ENCODE measurements at places on chromosomes 4 and X.

DNA sequence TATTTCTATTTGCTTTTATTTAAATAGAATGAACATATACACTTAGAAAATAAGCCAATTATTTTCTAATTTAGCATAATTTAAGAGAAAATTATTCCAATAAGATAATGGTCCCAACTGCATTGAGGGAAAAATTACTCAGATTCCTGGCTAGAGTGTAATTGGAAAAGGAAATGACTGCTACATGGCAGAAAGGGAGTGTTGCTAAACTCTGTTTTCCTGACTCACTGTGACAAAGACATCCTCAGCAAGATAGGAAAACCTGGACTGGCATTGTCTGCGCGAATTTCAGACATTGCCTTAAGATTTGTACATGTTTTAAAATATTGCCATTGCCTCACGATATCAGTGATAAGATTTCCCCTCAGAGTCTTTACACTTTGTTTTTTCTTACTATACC lies 8.2 kb downstream of the TNIP3 start:
- peak; percentile 82 for DNase-seq

DNA sequence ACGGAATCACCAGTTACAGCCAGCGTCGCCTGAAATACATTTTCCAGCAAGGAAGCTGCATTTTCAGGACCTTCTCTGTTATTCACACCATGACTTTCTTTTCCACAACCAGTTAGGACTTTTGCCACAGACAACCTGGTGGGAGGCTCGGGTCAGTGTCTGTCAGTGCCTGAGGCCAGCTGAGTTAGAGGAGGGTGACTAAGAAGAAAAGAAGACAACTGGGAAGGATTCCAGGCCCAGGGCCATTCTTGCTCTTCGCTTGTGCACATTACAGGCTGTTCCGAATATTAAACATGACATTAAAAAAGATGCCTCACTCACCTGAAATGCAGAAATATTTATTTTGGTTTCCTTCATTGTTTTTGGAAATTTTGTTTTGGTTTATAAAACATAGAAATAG lies 21.4 kb upstream of the CENPU start:
- DNase-seq: peak; percentile 64

DNA sequence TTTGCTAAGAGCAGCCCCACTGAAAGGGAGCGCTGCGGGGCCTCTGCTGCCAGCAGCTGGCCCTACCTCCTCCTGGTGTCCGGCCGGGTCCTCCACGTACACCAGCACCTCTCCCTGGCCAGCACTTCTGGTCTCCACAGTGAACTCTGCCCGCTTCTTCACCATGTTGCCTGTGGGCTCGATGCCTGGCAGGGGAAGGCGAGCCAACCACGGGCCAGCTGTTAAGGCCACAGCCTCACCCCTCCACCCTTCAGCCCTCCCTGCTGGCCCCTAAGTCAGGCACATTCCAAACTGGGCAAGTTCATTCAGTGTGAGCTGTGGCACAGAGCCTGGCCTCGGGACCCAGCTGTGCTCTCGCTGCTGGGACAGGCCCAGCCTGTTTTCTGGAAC lies 7.8 kb downstream of the FLNA start:
- DNase-seq: no peak

- no peak for DNase-seq
Measured at GRCh38 chrX:154298312-154298711, 2.7 kb downstream of the TKTL1 start.

DNA sequence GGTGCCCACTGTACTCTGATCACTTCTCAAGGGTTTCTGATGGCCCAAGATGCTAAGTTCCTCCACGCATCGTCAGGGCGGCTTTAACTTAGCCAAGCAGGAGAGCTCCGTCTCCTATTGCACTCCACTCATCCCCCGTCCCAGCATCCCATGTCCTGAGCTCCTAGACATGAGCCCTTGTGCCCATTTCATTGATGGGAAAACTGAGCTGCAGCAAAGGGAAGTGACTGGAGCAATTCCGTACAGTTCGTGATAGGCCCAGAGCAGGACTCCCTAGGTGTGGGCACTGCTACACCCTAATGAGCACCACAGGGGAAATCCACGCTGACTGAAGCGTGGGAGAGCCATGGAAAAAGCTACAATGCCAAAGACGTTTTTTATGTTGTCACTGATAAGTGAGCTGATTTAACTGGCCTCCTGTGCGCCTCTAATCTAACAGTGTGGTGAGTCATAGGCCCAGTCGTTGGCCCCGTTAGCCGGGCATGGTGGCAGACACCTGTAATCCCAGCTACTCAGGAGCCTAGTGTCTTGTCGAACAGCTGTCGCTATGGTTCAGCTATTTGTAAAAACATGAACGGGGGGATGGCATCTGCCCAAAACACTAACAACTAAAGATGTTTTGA lies 14.9 kb downstream of the NSDHL start:
- no peak for DNase-seq

GRCh38 chrX:39983715-39984114 lies 114.0 kb downstream of the BCOR start:
- peak; percentile 36 for DNase-seq

GRCh38 chr4:3851211-3851610 lies 85.0 kb downstream of the ADRA2C start:
- DNase-seq: no peak

GRCh38 chr4:108890484-108890881 lies 127.6 kb upstream of the ETNPPL start:
- no peak for DNase-seq

DNA sequence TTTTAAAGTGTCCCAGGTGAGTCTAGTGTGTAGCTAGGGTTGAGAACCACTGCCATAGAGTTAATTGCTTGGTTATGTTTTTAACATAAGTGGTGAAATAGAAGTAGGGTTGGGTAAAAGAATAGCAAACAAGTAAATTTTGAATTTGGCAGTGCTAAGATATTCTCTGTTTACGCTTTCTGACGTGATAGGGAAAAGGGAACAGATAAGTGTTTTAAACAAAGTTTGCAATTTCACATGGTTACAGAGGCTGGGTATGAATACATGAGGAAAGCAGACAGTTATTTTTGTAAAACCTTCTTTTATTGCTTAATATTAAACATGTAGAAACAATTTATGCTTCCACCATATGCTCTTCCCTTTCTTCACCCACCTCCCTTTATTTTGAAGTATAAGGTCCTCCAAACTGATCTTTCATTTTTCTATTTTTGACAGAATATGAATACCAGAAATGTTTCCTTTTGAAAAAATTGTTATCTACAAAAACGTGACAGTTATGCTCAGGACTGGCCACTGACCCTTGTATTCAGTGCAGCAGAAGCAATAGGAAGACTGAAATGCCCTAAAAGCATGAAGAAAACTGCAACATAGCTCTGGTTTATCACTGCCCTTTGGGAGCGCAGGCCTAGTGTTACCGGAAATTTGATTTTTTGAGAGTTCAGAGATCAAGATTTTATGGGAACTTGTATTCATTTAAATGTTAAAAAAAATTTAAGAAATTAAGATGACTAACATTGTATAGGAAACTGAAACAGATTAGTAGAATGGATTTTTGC lies 214.4 kb upstream of the ARSJ start:
- DNase-seq: no peak

DNA sequence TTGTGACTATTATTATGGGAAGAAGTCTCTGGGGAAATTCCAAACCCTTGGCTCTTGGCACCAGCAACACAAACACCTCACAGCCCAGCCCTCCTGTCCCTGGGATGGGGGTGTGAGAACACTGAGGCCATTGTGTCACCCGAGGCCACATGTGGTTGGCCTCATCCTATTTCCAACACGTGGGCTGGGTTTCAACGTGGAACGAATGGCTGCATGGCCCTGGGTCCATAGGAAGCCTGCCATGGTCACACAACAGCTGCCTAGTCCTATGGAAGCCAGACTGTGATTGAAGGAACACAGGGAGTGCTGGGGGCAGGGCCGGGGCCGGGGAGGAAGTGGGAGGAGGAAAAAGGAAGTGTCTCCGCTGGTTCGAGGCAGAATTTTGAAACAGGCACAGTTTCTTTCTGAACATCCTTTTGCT lies 10.0 kb downstream of the CLCN4 start:
- DNase-seq: no peak

GRCh38 chrX:153970357-153971123 lies 1.1 kb downstream of the HCFC1 start:
- DNase-seq: peak; percentile 72

GRCh38 chr4:90317785-90318184 lies 190.6 kb downstream of the CCSER1 start:
- peak; percentile 95 for DNase-seq

DNA sequence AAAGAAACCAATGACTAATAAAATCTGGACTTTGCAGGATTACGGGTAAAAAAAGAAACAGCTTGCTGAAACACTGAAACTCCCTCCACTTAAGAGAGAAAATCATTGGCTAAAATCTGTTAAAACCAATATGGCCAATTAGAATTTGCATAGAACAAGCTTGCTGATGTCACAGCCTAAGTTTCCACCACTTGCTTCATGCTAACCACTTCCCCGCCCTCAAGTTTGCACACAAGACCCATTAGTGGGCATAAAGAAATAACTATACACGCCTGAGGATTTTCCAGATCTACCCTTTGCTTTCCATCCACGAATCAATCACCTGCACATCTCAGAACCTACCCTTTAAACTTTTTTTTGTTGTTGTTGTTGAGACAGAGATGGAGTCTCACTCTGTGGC lies 42.7 kb upstream of the PHEX start:
- no peak for DNase-seq

DNA sequence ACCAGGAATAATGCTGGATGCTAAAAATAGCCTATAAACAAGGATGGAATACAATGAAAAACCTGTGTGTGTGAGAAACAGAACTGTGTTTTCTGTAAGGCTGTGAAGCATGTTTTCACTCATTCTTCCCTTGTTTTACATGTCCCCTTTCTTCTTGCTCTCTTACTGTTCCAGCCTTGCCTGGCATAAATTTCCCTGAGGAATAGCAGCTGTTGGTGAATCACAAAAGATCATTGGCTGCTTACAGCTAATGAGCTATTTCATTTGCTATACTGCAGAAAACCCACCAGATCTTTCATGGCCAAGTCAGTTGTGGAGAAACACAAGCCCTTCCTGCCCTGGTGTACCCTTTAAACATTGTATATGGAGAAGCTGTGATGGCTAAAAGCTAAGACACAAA lies 91.1 kb downstream of the LDB2 start:
- no peak for DNase-seq

GRCh38 chr4:47410271-47410670 lies 53.2 kb downstream of the COMMD8 start:
- peak; percentile 65 for DNase-seq

- no peak for DNase-seq
Measured at GRCh38 chrX:18537524-18537923, 112.1 kb downstream of the CDKL5 start.

DNA sequence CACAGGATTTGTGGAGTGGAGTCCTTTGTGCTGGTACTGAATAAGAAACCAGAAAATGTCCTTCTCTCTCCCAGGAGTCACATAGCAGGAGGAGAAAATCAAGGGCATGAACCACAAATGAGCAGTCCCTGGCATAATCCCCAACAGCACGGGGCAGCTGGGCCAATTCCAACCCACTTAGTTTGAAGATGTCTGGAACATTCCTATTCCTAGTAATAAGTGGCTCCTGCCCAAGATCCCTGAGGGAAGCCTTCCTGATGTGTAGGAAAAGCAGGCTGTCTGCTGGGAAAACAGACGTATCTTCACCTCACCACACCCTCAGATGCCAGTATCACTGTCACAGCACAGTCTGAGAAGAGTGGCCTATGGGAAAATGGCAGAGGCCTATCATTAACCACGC lies 182.8 kb upstream of the MAP3K15 start:
- peak; percentile 74 for DNase-seq

- no peak for DNase-seq
Measured at GRCh38 chrX:12494400-12495138, 296.6 kb upstream of the PRPS2 start.

- peak; percentile 3 for DNase-seq
Measured at GRCh38 chr4:162229670-162230069, 65.9 kb upstream of the FSTL5 start.

GRCh38 chr4:103204111-103204510 lies 6.0 kb upstream of the CENPE start:
- DNase-seq: peak; percentile 22

GRCh38 chrX:120452131-120452530 lies 17.0 kb downstream of the LAMP2 start:
- peak; percentile 47 for DNase-seq

- DNase-seq: peak; percentile 45
Measured at GRCh38 chrX:47384502-47384901, 14.1 kb downstream of the ZNF157 start.

DNA sequence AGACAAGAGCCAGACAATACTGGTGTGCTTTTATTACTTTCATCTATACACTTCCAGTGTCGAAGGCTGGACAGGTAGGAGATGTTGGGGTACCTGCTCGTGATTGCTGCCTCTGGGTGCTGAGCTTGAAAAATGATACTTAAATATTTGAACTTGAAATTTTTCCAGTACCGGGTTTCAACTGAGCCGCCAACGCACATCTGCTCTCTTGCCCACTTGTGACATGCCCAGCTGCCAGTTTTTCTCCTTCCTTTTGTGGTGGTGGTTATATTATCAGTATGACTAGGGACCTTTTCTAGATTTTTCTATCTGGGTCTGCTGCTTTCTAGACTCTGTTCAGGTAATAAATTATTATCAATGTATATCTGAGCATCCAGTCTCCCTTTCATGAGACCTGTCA lies 3.4 kb downstream of the OGT start:
- no peak for DNase-seq

DNA sequence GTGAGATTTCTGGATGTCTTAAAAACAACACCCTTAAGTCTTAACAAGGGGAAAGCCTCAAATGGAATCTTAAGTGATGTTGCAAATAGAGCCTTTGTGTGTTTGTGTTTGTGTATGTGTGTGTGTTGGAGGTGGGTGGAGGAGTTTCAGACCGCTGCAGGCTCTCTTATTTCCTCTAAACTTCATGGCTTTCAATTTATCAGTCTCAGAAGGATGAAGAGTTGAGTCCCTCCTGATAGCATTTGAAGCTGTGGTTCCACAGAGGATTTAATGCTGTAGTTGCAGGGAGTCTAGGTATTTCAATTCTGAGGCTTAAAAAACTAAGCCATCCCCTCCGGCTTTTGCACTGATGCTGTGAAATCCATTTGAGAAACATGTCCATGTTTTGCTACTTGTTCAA lies 4.3 kb upstream of the AGA start:
- no peak for DNase-seq

- DNase-seq: no peak
Measured at GRCh38 chr4:74309223-74309622, 953 bp downstream of the EPGN start.

DNA sequence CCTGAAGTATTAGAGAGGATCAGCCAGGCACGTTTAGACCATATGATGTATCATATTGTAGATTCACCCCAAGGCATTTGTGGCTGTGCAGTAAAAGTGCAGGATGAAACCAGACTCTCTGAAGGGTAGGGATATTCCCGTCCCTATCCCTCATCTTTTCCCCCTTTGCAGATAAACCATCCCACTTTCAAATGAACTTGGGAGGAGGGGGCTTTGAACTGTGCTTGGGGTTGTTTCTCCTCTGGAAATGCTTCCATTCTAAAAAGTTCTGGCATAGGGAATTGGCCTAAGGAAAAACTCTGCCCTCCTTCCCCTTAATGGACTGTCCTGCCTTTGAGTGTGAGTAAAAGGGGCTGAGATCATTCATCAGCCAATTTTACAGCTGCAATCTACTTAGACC lies 23.8 kb downstream of the SNCA start:
- no peak for DNase-seq

- no peak for DNase-seq
Measured at GRCh38 chr4:157727163-157727562, 445.7 kb downstream of the GASK1B start.

GRCh38 chrX:69813677-69814076 lies 197.8 kb downstream of the EDA start:
- DNase-seq: no peak

Data from astrocyte of the spinal cord (primary cell).